ENCODE measurements at places on chromosomes 13 and 19.

- DNase-seq, result no peak
Measured at GRCh38 chr13:45717349-45717748, 15.2 kb downstream of the CBY2 start.

- DNase-seq, result peak; percentile 23
Measured at GRCh38 chr13:43784496-43784895, 2.3 kb downstream of the ENOX1 start.

GRCh38 chr13:64534302-64534701, 2695.8 kb downstream of the PCDH9 start:
- DNase-seq, result no peak

GRCh38 chr19:40797963-40798682, 868 bp upstream of the EGLN2 start:
- DNase-seq, result peak; percentile 63

- DNase-seq, result no peak
Measured at GRCh38 chr19:27894906-27895754, 1317.8 kb downstream of the UQCRFS1 start.

- peak; percentile 31 for DNase-seq
Measured at GRCh38 chr13:24693862-24694471, 13.8 kb downstream of the ATP12A start.

Data from AG10803 (cell line).